CD4-positive, alpha-beta memory T cell (primary cell): ENCODE measurements at places on chromosomes 16 and 17. TPM values are rescaled to one million over a fixed set of nuclear protein-coding genes. Genes with fewer than 3 reads are reported as not detected.

DNA sequence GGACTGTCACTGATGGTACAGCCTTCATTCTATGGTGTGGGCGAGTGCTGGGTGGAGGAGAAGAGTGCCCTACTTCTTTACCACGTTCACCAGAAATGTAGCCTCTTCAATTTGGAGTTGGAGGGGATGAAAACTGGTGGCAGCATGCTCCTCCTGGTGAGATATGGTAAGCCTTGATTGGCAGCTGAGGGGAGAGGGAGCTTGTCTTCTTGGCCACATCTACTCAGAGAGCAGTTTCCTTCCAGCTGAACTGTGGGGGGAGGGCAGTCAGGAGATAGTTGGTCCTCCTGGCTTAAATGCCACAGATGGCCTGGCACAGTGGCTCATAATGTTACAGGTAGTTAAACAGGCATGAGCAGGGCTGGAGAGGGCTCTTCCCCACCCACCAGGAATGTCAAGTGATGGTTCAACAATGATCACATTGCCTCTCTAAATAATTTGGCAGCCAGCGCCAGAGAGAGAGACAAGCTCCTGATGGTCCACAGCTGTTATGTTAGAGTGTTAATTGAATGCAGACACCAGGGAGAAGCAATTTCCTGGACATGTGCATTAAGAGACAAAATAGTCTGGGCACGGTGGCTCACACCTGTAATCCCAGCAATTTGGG is 9.0 kb upstream of the MAPK3 start:
- no peak for DNase-seq
- H3K36me3 ChIP-seq = no peaks in the 10 kb centered on the region
- no peak overlapping the region for H3K4me3 ChIP-seq

DNA sequence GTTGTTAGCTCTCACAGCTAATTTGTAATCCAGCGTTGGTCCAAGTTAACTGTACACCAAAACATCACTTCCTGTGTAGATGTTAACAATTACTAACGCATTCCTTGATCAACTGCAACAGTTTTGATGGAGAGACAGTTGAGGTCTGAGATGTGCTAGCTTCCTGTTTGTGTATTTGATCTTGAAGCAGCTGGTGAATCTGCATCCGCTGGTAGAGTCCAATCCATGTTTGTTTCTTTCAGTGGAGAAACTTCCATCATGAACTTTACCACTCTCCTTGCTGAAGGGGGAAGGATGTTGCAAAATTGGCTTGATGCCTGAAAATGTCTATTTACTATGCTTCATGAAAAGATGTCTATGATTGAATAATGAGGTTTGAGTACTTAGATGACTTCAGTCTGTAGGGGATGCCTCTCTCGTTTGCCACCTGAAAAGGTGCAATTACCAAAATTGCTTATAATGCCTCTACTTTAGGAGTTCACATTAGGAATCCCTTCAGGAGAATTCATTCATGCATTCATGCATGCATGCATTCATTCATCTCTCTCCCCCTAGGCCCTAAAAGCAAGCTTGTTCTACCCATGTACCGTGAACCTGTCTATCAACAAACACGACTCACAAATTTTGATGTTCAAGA is 39.6 kb upstream of the ZKSCAN2 start:
- no peak overlapping the region for H3K4me3 ChIP-seq
- DNase-seq = no peak
- no peaks in the 10 kb centered on the region for H3K27me3 ChIP-seq
- no peaks in the 10 kb centered on the region for H3K36me3 ChIP-seq

DNA sequence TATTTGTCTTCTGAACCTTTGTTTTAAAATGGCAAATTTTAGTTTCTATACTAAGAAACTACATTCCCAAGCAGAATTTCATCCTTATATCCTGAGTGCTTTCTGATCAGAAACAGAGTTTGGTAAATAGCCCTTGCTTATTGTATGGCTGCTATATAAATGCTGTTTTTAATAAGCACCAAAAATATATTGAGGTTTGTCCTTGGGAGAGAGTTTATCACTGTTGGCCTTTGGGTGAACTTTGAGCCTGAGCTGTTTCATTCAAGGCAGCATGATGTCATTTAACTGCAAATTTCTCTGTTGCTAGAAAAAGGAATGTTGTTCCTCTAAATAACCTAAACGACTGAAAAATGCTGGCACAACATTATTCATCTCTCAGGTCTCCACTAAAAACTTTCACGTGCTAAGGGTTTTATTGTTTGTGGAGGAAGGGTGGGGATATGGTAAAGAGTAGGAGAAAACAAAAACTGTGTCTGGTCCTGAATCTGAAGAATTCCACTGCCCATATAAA is 334.3 kb upstream of the TBX2 start:
- no peak for DNase-seq
- H3K27ac ChIP-seq = no peak overlapping the region
- no peaks in the 10 kb centered on the region for H3K27me3 ChIP-seq
- H3K4me3 ChIP-seq = no peak overlapping the region
- H3K4me1 ChIP-seq = peaks cover 8% of the 10 kb centered on the region
- no peaks in the 10 kb centered on the region for H3K36me3 ChIP-seq

Gene SPATA32
- 0.41 TPM for total RNA-seq

Gene SNX20
- 90.1 TPM for total RNA-seq
